WERI-Rb-1 (cell line): ENCODE measurements at places on chromosomes 4 and X.

DNA sequence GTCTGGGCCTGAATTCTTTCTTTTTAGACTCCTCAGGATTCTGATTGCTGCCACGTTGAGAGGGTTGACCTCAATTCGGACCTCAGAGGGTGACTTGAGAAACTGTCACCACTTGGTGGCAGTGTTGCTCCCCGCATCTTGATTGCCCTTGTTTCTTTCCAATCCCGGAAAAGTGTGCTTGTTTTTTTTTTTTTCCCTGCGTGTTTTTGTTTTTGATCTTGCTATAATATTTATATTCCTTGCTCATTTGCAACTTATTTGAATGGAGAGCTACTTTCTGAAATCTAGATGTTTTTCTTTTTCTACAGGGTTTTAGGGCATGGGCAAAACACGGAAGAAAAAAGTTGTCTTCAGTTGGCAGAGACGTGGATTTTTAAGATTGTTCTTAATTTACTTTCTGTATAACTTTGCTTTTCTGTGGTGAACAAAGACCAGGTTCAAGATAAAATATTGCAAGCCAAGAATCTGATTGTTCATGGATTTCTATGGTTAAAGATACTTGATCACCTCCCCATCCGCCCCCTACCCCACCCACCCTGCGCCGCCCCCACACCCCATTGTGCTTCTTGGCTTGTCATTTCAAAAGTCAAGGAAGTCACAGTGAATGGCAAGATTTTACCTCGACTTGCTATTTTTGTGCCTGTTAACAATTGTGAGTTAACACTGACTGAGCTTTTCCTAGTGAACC is 102.0 kb downstream of the PTTG2 start:
- DNase-seq = peak; percentile 73

DNA sequence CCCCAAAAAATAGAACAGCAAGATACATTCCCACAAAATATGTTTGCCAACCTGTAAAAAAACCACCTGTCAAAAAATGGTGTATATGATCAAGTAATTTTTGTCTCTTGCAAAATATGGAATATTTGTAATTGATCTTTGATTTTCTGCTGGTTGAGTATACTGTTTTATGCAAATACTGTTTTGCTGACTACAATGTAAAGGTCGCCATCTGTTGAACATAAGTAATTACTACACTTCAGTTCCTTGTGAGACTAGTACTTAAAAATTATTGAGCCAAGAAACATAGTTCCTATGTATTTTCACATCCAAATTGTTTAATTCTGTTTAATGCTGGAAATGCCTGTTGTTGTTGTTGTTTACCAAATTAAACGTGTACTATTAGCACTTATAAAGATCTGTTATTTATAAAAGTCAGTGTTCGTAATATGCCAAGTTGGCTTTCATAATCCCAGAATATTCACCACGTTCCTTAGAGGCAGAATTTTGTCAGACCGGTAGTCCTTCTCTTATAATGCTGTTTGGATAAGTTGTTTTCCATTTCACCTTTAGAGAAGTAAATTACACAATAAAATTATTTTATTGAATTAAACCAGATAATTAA is 144.2 kb downstream of the PDLIM5 start:
- DNase-seq = no peak

- no peak for DNase-seq
Measured at GRCh38 chr4:17688011-17688441, 73.6 kb downstream of the MED28 start.

DNA sequence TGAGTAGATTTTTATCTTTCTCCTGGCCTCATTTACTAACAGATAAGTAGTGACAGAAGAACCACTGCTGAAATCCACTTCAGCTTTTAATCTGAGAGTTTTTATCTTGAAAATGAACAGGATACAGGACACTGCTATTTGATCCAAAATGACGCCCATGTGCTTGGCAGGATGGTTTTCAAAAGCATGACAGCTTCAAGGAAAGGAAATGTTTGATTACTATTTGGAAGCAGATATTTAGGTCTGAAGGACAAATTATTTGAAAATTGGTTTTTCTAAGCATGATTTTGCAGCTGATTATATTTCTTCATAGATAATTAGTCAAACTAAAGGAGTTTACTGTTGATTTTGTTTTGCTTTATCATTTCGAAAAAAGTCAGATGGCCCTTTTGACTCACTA is 11.1 kb downstream of the PACRGL start:
- no peak for DNase-seq

GRCh38 chr4:105994061-105994460 is 98.8 kb downstream of the NPNT start:
- no peak for DNase-seq

- DNase-seq = no peak
Measured at GRCh38 chr4:102717448-102718092, 43.2 kb downstream of the MANBA start.

DNA sequence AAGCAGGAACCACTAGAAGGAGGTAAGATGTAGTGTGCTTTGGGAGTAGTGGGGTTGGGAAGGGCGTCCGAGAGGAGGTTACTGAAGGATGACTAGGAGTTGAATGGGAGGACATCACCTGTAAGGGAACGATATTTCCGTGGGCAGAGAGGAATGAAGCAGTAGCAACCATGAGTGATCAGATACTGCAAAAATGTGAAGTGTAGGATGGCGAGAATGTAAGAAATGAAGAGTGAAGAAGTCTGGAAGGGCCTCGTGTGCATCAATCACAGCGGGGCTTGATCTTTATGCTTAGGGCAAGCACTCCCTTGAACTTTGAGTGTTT is 594 bp downstream of the MSMO1 start:
- no peak for DNase-seq

DNA sequence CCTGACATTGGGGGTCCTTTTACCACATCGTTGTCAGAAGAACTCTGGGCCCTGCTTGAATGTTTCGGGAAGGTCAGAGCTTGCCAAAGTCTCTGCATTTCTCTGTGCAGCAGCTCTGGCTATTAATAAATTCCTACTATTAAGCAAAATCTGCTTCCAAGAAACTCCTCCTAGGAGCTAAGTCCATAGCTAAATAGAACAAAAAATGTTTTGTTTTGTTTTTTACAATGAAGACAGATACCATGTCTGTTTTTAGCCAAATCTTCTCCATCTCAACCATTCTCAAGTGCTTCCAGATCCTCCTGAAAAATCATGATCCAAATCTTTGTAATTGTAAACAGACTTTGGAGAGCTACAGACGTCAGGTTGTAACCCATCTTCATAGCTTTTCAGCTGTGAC is 161.6 kb downstream of the SPATA18 start:
- no peak for DNase-seq

DNA sequence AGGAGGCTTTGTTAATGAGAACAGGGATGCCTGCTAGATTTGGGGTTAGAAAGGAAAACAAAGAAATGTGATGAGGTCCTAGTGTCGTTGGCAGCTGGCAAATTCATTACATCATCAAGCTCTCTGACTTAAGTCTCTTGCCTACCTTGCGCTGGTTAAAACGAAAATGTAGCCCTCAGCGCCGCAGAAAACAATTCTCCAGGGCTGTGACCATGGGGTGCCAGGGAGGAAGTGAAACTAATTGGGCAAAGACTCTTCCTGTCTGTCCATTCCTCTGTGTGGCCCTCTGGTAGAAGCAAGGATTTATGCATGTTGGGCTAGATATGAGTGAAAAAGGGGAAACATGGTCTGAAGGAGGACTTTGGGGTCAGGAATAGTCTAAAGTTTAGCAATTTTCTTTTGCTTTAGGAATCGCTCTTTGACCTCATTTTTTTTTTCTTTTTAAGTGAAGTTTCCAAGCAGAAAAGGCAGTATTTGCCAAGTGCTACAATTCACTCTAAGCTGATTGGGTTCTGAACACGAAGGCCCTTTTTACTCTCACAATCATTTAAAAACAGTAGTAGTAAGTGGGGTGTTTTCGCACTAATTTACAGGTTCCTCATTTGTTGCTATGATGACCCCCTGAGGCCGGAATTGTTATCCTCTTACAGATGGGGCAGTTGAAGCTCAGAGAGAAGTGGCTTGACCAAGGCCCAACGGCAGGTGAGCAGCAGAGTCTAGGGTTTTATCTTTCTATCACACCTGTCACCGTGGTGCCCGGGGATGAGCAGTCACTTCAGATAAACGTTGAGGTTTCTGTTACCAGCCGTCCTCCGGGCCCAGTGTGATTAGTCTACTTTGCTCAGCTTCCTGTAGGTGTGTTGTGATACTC is 27.3 kb upstream of the CHRNA9 start:
- no peak for DNase-seq

- DNase-seq = peak; percentile 58
Measured at GRCh38 chrX:107775734-107776511, at the start of gene TSC22D3. Gene TSC22D3, minus strand, starts transcription at chrX:107775787. Its CDS starts 368 bp downstream, at chrX:107775419.

- DNase-seq = no peak
Measured at GRCh38 chrX:131979116-131979515, 44.0 kb upstream of the STK26 start.

DNA sequence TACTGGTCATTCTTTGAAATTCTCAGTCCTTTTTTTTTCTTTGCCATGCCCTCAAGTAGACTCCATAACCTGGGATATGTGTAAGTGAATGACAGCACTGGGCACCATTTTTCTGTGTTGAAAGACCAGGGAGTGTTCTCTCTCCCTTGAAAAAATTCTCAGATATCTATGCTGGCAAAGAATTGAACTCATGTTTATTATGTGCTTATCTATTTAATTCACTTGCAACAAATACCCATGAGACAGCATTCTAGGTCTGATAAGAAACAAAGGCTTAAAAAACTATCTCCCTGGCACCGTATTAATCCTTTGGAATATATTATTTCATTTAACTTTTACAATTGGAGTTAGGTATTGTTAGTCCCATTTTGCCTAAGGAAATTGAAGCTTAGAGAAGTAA is 36.7 kb downstream of the LARP7 start:
- no peak for DNase-seq

GRCh38 chrX:12443534-12444098 is 305.3 kb downstream of the FRMPD4 start:
- no peak for DNase-seq

GRCh38 chr4:184821242-184821641 is 4.5 kb downstream of the ACSL1 start:
- no peak for DNase-seq

GRCh38 chr4:77360451-77360850 is 203.4 kb downstream of the CCNG2 start:
- DNase-seq = peak; percentile 63

DNA sequence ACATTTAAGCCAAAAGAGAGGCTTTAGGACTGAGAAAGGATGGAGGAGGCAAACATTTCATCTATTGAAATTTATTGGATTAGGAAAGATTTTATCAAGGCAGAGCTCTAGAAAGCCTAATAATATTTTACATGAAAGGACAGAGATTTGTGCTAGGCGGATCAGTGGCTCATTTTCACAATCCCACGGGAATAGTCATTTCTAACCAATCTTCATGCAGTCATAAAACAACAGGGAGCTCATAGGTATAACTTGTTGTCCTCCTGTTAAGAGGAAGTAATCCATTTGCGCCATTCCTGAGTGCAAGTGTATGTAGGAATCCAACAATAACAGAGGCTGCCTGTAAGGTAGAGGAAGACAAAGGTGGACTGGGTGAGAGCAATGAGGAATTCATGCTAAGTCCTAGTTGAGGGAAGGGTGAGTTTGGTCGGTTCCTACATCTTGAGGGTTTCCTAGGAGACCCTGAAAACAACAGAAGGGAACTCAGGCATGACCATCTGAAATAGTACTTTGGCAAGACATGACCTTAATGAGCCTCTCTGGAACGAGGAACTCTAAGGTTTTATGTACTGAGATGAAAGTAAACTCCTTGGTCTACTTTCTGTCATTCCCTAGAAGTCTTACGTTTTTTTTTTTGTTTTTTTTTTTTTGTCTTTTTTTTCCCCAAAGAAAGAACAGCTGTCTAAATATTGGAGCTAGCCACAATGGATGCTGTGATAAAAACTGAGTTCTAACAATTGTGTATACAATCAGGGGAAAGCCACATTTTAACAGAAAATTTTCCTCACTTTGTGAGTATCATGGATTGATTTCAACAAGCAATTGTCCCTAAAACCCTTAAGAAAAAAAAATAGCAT is 89.7 kb downstream of the GEMIN8 start:
- DNase-seq = no peak

DNA sequence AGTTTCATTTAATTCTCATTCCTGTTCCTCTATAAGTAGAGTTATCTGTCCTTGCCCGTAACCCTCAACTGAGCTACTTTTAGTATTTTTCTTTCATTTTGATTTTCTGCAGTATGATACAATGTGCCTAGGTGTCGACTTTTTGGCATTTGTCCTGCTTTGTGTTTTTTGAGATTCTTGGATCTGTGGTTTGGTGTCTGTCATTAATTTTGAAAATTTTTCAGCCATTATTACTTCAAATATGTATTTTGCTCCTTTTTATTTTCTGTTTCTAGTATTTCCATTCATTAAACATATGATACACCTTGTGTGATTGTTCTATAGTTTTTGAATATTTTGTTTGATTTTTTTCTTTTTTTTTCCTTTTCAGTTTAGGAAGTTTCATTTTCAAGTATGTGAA is 598.9 kb downstream of the SPOCK3 start:
- no peak for DNase-seq

GRCh38 chr4:153850533-153851280 is 61.8 kb upstream of the SFRP2 start:
- DNase-seq = peak; percentile 85

GRCh38 chr4:179051206-179051605 is 1609.0 kb upstream of the AGA start:
- no peak for DNase-seq

- no peak for DNase-seq
Measured at GRCh38 chr4:133972586-133972985, 229.0 kb downstream of the PABPC4L start.

- DNase-seq = no peak
Measured at GRCh38 chrX:130715299-130715698, 187.7 kb downstream of the ENOX2 start.

- peak; percentile 84 for DNase-seq
Measured at GRCh38 chr4:150280081-150280895, 202.0 kb downstream of the DCLK2 start.
